ENCODE measurements at places on chromosomes 5 and 9.

- no peak for DNase-seq
Measured at GRCh38 chr9:91043056-91043810, 241.6 kb downstream of the SYK start.

- DNase-seq, result no peak
Measured at GRCh38 chr9:85079349-85079748, 409.8 kb downstream of the NTRK2 start.

DNA sequence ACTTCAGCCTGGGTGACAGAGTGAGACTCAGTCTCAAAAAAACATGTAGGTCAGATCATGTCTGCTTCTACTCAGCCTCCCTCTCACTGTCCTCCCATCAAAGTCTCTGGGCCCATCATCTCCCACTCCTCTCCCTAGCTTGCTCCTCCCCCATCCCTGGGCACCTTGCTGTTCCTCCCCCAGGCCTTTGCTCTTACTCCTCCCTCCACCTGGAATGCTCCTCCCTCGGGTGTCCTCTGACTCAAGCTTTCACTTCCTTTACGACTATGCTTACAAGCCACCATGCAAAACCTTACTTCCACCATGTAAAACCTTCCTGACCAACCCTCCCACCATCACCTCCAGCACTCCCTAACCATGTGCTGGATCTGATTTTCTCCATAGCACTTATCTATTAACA lies 51.5 kb downstream of the MTMR12 start:
- no peak for DNase-seq

DNA sequence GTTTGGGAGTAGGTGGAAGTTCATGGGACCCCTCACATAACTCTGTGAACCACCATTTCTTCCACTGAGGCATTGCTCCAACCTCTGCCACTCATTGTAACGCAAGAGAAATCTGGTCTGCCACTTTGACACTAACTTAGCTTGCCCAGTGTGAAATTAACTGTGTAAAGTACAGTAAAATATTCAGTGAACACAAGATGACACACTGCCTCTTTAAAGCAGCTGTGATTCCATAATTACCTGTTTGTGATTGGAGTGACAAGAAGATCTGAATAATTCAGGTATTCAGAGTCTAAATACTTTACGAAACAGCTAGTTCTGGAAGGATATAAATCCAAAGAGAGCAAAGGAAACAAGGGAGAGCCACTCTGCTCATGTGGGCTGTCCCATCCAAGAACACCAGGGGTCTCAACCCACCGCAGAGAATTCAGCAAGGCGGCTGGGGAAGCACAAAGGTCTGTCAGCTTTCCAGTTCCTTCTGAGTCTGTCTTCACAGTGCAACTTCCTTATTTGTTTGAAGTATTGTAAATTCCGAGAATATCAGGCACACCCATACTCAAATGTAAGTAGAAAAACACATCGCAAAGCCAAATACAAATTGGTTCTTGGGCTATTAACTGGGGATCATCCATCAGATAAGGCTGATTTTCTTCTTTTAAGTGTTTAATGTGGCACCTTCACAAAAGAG lies 86.9 kb downstream of the GNAQ start:
- no peak for DNase-seq

DNA sequence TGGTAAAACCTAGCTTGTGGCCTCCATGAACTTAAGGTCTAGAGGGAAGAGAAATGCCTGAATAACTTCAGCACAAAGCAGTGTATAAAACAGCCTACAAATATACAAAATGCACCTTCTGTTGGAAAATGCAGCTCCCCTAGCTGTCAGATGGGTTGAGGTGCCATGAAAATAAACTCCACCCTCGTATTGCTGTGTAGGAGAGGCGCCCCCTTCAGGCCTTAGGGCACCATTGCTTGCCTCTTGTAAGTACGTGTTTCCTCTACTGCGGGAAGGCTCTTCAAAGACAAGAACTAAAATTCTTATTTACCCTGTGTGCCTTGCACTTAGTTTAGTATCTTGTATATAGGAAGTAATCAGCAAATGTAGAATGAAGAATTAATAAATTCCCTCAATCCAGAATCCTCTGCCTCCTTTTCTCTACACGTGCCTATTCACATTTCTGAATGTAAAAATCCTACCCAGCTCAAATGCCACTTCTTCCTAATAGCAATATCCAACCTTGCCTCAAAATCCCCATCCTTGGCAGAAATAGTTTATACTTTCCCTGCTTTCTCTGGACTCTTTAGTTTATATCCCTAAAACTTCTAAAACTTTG lies 393.7 kb upstream of the PDE4D start:
- DNase-seq, result peak; percentile 71

Measured in astrocyte of the spinal cord (primary cell).